ENCODE measurements at places on chromosomes 1 and 21.

DNA sequence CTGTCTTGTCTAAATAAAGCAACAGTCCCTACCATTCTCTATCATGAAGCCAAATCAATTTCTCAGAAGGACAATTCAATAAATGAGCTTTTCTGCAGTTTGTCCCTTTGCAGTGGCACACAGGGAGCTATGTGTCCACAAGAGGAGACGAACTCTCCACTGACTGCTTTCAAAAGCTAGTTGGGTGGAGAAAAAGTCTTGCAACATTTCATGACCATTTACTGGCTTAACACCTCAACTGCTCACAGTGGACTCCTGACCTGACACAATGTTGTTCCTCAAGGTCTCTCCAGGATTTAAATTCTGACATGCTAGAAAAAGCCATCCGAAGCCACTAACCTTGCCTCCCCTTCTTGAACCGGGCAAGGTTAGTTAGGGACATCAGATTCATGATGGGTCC is 111.7 kb downstream of the TIAM1 start:
- DNase-seq: no peak

GRCh38 chr1:227808566-227808965 is 6.9 kb upstream of the PRSS38 start:
- no peak for DNase-seq

GRCh38 chr1:200905411-200906052 is 10.8 kb downstream of the INAVA start:
- DNase-seq: no peak

DNA sequence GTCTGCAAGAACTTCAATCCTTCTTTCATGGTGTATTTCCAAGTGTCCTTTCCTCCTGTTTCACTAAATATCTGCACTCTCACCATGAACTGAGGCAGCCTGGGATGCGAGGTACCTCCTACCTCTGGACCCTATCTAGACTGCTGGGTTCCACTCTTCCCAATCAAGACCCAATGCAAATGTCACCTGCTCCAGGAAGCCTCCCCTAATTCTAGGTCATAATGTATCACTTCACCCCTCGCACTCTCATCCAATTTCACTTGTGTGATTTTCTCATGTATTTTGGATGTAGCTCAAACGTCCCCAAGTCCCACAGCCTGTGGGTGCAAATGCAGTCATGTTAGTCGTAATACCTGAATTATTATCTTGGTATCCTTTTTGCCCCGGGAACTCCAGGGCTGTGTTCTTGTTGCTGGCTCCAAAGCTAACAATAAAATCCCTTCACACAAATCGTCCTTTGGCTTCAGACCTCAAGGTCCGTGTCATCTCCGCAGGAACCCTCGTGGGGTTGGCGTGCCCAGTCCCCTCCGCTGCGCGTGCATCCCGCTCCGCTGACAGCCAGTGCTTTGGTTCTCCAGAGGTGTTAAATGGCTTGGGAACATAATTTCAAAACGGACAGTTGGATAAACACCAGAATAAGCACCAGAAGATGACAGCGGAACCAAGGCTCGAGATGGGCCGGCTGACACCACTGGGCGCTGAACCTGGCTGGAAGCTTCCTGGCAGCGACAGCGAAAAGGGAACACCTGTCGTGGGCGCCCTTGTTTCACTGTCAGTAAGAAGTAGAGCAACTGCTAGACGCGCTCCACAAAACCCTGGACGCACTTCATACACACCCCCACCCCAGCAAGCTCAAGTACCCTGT is 1.0 kb upstream of the BACH1 start:
- no peak for DNase-seq

GRCh38 chr21:40752125-40752524 is 94.8 kb downstream of the DSCAM start:
- no peak for DNase-seq

- DNase-seq: no peak
These were observed 12.1 kb downstream of the CD34 start for GRCh38 chr1:207898836-207899235.

GRCh38 chr1:242187816-242188215 is 188.9 kb upstream of the MAP1LC3C start:
- no peak for DNase-seq

- peak; percentile 58 for DNase-seq
These were observed 81.4 kb downstream of the NENF start for GRCh38 chr1:212514056-212514614.

DNA sequence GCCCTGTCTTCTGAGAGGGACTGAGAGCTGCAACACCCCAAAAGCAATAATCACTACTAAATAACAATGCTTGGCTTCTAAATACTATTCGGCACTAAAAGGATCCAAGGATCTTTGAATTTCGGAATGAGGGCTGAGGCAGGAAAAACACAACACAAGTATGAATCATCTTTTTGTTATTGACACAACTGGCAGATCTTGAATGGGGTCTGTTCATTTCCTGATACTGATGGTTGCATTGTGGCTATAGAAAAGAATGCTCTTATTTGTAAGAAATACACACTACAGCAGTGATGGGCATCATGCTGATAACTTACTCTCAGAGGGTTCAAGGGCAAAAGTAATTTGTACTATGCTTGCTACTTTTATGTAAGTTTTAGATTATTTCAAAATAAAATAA is 149.2 kb upstream of the PLD5 start:
- DNase-seq: no peak

DNA sequence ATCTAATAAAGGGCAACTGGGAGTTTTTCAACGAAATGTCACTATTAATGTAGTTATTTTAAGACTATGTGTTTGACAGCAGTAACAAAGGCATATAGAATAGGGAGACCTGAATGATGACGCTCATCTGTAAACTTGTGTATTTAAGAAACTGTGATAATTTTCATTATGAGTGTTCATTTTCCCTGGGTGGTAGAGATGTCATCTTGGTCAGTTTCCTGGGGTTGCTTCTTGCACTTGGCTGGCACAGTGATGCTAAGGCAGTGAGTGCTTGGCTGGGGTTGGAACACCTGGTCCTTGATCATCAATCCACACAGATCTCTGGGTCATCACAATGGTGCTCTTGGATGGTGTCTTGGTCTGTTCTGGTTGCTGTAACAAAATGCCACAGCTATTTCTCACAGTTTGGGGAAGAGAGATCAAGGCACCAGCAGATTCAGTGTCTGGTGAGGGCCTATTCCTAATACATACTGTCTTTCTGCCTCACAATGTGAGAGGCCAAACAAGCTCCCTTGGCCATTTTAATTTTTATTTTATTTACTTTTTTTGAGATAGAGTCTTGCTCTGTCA is 7.9 kb upstream of the SMYD2 start:
- no peak for DNase-seq

- DNase-seq: no peak
These were observed 735 bp upstream of the EFNA3 start for GRCh38 chr1:155077758-155078445.

DNA sequence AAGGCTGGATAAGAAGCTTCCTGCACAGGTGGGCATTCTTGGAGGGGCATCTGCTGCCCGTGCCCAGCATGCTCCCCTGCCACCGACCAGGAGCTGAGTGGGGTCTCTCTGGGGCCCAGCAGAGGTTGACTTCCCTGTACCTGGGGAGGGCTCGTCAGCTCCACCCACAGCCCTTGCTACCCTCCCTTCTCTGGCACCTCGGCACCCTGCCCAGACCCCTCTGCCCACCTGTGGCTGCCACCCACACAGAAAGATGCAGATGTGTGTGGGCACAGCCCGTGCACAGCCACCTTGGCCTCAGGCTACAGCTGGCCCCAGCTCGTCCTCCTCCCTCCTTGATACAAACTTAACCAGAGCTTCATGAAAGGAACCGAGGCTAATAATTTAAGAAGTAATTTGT is 241.2 kb upstream of the VAMP3 start:
- no peak for DNase-seq

DNA sequence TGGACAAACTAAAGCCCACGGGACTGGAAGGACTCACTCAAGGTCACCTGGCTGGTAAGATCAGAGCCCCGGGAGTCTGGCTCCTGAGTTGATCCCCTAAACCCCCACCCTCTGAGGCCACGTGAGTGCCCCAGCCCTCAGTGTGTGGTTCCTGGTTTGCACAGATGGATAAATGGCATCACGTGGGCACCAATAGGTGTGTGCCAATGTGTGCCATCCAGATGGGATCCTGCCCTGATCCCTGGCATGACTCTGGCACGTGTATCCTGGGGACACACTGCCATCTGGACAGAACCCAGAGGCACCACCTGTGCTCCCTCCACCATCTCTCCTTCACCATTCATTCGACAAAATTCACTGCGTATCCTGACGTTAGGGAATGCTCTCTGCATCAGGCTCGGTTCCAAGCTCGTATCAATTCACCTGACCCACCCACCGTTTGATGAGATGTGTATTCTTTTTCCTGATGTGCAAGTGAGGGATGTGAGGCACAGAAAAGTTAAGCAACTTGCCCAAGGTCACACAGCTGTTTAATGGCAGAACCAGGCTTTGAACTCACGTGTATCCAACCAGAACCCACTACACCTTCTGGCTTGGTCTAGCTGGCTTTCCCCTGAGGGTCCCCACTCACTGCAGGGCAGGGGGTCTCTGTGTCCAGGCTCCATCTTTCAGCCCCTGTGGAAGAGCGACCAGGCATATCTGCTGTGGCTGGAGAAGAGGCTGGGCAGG is 49.8 kb upstream of the PAX7 start:
- DNase-seq: no peak

GRCh38 chr1:94614996-94615395 is 73.4 kb upstream of the F3 start:
- no peak for DNase-seq

DNA sequence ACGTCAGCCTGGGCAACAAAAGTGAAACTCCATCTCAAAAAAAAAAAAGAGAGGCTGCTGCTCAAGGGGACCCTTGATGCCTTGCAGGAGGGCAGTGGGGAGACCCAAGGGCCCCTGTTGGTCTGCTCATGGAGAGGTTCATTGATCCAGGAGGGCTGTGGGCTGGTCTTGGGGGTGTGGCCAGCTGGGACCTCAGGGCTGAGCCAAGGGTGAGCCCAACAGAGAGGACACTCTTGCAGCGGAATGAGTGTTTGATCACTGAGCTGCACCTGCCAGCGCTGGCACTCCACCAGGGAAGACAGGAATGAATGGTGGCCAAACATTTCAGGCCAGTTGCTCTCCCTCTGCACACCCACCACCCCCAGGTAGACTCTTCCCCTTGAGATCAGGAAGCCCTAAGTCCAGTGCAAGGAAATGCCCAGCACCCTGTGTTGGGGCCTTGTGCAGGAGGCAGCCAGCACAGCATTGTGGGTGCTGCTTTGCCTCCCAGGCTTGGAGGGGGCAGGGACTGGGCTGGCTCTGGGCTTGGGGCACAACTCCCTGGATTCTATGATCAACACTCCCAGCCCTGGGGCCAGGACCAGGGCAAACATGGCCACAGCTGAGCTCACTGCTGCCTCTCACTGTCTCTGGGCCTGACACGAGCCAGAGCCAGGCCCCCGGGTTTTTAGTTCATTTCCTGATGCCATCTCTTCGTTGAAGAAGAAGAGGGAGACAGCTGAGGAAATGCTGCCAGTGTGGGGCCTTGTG is 50.7 kb downstream of the IRF2BP2 start:
- no peak for DNase-seq

DNA sequence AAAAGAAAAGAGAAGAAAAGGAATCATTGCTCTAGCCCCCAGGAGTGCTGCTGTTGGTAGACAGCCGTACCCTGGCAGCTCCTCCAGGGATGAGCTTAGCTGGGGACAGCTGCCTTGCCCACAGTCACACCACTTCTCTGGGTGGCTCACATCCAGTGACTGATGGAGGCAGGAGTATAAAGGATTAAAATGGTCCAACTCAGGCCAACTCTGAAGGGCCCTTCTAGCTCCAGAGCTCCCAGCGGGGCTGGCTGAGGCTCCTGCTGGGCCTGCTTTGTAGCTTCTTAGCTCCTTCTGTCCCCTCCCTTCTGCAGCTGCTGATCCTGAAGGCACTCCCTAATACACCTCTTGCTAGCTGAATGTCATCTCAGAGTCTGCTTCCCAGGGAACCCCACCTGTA is 4.4 kb downstream of the CITED4 start:
- no peak for DNase-seq

GRCh38 chr1:38569932-38570656 is 289.5 kb downstream of the RRAGC start:
- DNase-seq: no peak

- no peak for DNase-seq
These were observed 19.7 kb upstream of the ADGRB2 start for GRCh38 chr1:31783846-31784245.

DNA sequence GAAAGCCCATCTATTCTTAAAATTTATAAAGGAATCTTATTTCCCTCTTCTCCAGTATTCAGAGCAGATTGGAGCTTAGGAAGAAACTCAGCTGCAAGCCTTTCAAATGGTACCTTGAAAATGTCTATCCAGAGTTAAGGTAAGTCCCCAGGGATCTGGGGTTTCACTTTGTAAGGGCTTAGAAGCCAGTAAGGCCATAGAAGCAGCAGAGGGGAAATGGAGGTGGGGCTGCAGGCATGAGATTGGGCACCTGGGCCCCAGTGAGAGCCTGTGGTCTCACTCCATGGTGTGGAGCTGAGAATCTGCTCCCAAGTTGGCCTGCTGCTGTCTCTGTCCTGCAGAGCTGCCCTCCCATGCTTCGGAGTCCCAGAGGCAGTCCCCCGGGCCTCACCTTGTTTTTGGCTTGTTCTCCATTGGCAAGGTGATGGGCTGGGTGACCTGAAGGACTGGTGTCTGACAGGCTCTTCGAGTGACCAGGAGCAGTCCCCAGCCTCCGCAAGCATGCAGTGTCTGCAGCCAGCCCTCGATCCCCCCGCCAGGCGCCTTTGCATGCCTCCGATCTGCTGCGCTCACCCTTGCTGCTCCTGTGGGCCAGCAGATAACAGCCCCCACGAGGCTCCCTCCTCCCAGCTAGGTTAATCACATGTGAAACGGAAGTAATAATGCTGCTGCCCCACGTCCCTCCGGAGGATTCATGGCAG is 163.1 kb downstream of the PGBD5 start:
- DNase-seq: no peak

DNA sequence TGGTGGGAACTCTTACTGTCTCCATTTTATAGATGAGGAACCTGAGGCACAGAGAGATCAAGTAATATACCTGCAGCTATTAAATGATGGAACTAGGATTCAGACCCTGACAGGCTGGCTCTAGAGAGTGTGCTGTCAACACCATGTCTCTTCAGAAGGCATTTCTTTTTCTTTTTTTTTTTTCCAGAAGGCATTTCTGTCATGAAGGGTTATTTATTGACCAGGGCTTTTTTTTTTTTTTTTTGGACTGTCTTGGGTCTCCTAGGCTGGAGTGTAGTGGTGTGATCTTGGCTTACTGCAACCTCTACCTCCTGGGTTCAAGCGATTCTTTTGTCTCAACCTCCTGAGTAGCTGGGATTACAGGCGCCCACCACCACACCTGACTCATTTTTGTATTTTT is 22.6 kb downstream of the HIPK1 start:
- DNase-seq: no peak

- DNase-seq: no peak
These were observed 63.6 kb upstream of the KIF26B start for GRCh38 chr1:245091171-245091621.
